ENCODE measurements at places on chromosomes 12 and 14.

DNA sequence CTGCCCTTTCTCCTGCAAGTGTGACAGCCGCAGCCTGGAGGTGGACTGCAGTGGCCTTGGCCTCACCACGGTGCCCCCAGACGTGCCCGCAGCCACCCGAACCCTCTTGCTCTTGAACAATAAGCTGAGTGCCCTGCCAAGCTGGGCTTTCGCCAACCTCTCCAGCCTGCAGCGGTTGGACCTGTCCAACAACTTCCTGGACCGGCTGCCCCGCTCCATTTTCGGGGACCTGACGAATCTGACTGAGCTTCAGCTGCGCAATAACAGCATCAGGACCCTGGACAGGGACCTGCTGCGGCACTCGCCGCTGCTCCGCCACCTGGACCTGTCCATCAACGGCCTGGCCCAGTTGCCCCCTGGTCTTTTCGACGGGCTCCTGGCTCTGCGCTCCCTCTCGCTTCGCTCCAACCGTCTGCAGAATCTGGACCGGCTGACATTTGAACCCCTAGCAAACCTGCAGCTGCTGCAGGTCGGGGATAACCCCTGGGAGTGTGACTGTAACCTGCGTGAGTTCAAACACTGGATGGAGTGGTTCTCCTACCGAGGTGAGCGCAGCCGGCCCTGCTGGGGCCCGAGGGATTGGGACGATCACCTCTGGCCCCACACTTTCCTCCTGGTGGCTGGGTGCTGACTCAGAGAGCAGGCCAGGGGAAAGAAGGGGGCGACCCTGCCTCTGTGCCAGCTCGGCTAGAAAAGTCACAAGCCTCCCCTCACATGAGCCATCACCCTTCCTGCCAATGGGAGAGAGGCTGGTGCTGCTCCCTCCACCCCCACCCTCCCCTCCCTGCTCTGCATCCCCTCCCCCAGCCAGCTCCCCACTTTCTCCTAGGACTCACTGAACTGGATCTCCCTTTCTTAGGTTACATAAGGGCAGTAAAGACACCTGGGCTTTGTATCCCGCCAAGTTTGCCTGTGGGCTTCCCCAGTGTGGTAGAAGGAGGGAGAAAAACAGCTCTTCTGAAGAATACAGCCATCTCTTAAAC is 10.9 kb downstream of the LRTM2 start:
- H3K27me3 ChIP-seq: peaks cover 11% of the 10 kb centered on the region
- no peak overlapping the region for H3K27ac ChIP-seq
- no peak overlapping the region for H3K4me3 ChIP-seq
- no peak for DNase-seq
- no peaks in the 10 kb centered on the region for H3K4me1 ChIP-seq

DNA sequence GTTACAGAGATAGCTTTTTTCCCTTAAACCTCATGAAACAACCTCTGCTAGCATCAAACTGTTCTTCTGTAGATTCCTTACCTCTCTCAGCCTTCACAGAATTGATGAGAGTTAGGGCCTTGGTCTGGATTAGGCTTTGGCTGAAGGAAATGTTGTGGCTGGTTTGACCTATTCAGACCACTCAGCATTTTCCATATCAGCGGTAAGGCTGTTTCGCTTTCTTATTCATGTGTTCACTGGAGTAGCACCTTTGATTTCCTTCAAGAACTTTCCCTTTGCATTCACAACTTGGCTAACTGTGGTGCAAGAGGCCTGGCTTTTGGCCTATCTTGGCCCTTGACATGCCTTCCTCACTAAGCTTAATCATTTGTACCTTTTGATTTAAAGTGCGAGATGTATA is 50.7 kb upstream of the NRXN3 start:
- H3K27me3 ChIP-seq: no peaks in the 10 kb centered on the region
- H3K36me3 ChIP-seq: no peaks in the 10 kb centered on the region
- H3K27ac ChIP-seq: no peak overlapping the region
- DNase-seq: no peak
- H3K4me3 ChIP-seq: no peak overlapping the region

DNA sequence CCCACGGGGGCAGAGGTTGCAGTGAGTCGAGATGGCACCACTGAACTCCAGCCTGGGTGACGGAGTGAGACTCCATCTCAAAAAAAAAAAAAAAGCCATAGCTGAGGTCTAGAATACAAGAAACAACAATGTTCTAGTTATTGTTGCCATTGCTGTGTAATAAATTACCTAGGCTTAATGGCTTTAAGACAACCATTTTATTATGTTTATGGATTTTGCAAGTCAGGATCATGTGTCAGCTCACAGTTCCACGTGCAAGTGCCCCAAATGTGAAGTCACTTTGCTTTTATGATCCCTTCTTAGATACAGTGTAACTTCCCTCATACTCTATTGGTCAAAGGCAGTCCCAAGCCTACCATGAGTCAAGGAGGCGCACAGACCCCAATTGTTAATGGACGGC is 49.5 kb upstream of the RIC8B start:
- H3K4me1 ChIP-seq: no peaks in the 10 kb centered on the region
- no peaks in the 10 kb centered on the region for H3K36me3 ChIP-seq
- H3K27me3 ChIP-seq: no peaks in the 10 kb centered on the region
- H3K4me3 ChIP-seq: no peak overlapping the region

DNA sequence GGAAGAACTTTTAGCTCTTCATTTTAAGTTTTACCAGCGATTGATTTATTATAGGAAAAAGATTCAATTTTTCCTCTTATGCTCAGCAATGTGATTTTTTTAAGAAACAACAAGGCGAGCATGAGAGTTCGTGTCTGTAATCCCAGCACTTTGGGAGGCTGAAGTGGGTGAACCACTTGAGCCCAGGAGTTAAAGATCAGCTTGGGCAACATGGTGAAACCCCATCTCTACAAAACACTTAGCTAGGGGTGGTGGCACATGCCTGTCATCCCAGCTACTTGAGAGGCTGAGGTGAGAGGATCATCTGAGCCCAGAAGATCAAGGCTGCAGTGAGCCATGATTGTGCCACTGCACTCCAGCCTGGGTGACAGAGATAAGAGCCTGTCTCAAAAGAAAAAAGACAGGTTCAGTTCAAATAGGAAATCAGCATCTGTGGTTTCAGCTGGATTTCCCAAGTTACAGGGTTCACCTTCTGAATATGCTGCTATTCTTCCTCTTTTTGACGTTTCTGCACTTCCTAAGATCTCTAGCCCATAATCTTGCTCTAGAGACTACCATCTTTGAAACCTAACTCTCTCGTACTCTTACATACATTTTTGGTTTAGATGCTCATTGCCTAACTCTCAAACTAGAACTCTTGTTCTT is 274.7 kb downstream of the SEC23A start:
- no peak for DNase-seq
- no peaks in the 10 kb centered on the region for H3K27me3 ChIP-seq
- H3K36me3 ChIP-seq: no peaks in the 10 kb centered on the region
- H3K27ac ChIP-seq: no peak overlapping the region
- H3K4me1 ChIP-seq: no peaks in the 10 kb centered on the region

DNA sequence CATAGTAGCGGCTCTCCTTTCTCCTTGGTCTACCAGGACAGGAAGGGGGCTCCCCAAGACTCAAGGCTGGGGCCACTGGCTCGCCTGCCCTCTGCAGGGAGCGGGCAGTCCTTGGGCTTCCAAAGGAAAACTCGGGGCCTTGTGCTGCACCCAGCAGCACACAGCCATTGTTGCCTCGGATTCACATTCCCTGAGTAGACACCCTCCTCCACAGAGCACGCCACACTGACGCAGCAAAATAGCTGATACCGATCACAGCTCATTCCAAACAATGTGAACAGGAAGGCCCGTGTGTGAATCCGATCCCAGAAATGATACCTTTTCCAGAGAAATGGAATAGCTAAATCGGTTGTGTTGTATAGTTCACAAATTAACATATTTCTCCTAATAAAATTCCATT is 65.1 kb upstream of the DYNC1H1 start:
- no peak for DNase-seq
- H3K36me3 ChIP-seq: peaks cover 92% of the 10 kb centered on the region
- H3K27ac ChIP-seq: no peak overlapping the region
- no peaks in the 10 kb centered on the region for H3K27me3 ChIP-seq
- H3K4me3 ChIP-seq: no peak overlapping the region

- H3K27ac ChIP-seq: peak overlapping the region; percentile 91
- peaks cover 43% of the 10 kb centered on the region for H3K4me1 ChIP-seq
- H3K27me3 ChIP-seq: no peaks in the 10 kb centered on the region
- DNase-seq: no peak
- H3K4me3 ChIP-seq: no peak overlapping the region
- H3K36me3 ChIP-seq: no peaks in the 10 kb centered on the region
Measured at GRCh38 chr12:6608592-6609281, 1.6 kb upstream of the CHD4 start.

DNA sequence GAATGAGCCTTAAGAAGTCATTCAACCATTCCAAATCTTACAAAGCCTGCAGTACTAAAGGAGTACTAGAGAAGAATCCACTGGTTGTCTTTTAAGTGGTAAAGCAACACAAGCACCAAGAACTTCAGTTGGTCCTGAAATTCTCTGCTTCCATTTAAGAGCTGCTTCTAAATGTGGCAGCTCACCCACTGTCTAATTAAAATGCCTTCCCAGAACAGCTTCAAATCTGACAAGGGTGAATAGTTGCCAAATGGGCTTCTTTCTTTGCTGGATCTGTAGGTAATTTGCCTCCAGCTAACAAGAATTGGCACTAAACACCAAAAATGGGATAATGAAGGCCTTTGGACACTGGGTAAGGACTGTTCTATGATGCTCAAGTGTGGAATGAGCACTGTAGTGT is 72.2 kb upstream of the NAP1L1 start:
- no peaks in the 10 kb centered on the region for H3K36me3 ChIP-seq
- H3K27me3 ChIP-seq: no peaks in the 10 kb centered on the region
- no peaks in the 10 kb centered on the region for H3K4me1 ChIP-seq
- H3K27ac ChIP-seq: no peak overlapping the region
- no peak for DNase-seq

GRCh38 chr12:26845057-26845666 is 12.2 kb upstream of the ITPR2 start:
- H3K27ac ChIP-seq: no peak overlapping the region
- H3K36me3 ChIP-seq: no peaks in the 10 kb centered on the region
- H3K27me3 ChIP-seq: no peaks in the 10 kb centered on the region
- H3K4me1 ChIP-seq: no peaks in the 10 kb centered on the region
- DNase-seq: no peak

- no peaks in the 10 kb centered on the region for H3K4me1 ChIP-seq
- no peaks in the 10 kb centered on the region for H3K27me3 ChIP-seq
- no peaks in the 10 kb centered on the region for H3K36me3 ChIP-seq
- no peak for DNase-seq
- H3K4me3 ChIP-seq: no peak overlapping the region
Measured at GRCh38 chr14:99122521-99123125, 149.4 kb downstream of the BCL11B start.

Measured in effector memory CD4-positive, alpha-beta T cell (primary cell).